ENCODE measurements at places on chromosomes 11 and 22.
A peak's percentile ranks its signal among the peaks of the same experiment; 100 is the strongest.

GRCh38 chr11:78220218-78221157, 31.8 kb downstream of the USP35 start:
- DNase-seq, result no peak

- DNase-seq, result no peak
Measured at GRCh38 chr11:107757661-107758060, 45.8 kb upstream of the SLN start.

DNA sequence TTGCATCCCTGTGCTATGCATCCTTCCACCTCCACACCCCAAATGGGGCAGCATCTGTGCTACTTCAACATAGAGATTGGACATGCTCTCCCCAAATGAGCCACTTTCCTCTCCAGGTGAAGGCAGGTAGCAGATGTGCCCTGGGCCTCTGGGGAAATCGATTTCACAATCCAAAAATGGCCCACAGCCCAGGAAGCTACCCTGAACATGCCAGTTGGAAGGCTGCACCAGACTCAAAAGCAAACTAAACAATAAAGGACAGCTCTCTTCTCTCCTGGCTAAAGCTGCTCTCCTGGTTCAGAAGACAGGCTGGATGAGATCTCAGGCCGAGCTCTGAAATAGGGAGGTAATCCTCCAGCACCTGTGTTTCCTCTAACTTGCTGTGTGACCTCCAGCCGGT, 19.7 kb downstream of the ISX start:
- no peak for DNase-seq

- no peak for DNase-seq
Measured at GRCh38 chr11:47014097-47014496, 77.5 kb downstream of the CSTPP1 start.

DNA sequence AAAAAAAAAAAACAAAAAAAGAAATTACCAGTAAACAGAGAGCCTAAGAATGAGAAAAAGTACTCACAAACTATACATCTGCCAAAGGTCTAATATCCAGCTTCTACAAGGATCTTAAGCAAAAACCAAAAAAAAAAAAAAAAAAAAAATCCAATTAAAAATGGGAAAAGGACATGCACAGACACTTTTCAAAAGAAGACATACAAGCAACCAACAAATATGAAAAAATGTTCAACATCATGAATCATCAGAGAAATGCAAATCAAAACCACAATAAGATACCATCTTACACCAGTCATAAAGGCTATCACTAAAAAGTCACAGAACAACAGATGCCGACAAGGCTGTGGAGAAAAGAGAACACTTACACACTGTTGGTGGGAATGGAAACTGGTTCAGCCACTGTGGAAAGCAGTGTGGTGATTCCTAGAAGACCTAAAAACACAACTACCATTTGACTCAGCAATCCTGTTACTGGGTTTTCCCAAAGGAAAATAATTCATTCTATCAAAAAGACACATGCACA, 18.3 kb downstream of the MS4A6A start:
- no peak for DNase-seq

DNA sequence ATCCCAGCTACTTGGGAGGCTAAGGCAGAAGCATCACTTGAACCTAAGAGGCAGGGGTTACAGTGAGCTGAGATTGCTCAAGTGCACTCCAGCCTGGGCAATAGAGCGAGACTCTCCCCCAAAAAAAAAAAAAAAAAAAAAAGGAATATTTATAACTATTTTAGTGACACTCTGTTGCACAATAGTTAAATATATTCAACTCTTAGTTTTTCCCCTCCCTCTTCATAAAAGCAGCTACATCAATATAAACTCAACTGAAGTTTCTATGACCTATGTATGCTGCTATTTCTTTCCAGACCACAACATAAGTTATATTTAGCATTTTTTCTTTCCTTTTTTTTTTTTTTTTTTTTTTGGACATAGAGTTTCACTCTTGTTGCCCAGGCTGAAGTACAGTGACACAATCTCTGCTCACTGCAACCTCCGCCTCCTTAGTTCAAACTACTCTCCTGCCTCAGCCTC, 19.2 kb downstream of the CELF1 start:
- DNase-seq, result no peak

GRCh38 chr11:26708736-26709456, 13.0 kb downstream of the SLC5A12 start:
- no peak for DNase-seq

- no peak for DNase-seq
Measured at GRCh38 chr22:24305260-24305692, 34.6 kb downstream of the SPECC1L start.

GRCh38 chr11:86180423-86180822, 64.1 kb upstream of the EED start:
- DNase-seq, result no peak

DNA sequence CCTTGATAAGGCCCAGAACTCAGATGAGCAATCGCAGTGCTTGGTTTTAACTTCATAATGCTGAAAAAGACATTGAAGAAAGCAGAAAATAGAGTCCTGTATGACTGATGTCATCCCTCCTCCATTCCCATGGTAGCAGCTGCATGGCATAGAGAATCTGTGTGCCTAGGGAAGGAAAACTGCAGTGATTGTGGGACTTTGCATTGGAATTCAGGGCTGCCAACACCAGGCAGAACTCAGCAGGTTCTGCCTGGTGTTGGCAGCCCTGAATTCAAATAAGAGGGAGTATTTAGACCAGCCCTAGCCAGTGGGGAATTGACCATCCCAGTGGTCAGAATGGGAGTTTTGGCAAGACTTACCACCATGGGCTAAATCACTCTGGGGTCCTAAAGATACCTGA, 1016.0 kb downstream of the FAM181B start:
- DNase-seq, result no peak

- DNase-seq, result no peak
Measured at GRCh38 chr11:119916568-119916967, 187.6 kb upstream of the NECTIN1 start.

DNA sequence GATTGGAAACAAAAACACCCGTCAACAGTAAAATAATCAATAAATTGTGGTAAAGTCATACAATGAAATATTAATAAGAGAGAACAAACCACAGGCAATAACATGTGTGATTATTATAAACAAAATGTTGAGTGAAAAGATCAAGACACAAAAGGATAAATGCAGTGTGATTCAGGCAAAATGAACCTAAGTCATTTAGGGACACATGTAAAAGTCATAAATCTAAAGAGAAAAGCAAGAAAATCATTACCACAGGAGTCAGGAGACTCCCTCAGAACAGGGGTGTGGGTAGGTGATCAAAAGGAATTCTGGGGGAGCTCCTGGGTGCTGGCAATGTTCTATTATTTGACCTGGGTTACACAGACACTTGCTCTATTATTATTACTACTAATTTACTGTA, 47.9 kb upstream of the PPP2R1B start:
- DNase-seq, result no peak

- no peak for DNase-seq
Measured at GRCh38 chr11:76624500-76625379, 45.8 kb downstream of the LRRC32 start.

GRCh38 chr11:20056950-20057943, 103.0 kb downstream of the DBX1 start:
- no peak for DNase-seq

GRCh38 chr11:96388891-96389719, 607 bp downstream of the CCDC82 start:
- DNase-seq, result no peak

DNA sequence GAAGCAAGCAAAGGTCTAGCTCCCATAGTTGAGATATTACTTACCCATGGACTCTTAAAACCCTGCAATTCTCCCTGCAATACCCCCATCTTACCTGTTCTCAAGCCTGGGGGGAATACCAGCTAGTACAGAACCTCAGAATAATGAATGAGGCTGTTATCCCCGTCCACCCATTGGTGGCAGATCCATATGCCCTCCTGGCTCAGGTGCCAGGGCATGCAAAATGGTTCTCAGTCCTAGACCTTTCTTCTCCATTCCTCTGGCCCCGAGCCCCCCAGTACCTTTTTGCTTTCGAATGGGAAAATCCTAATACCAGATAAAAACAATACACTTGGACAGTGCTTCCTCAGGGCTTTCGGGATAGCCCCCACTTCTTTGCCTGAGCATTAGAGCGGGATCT, 86.4 kb downstream of the PIWIL4 start:
- no peak for DNase-seq

GRCh38 chr22:28222052-28222451, 303.0 kb upstream of the PITPNB start:
- no peak for DNase-seq

DNA sequence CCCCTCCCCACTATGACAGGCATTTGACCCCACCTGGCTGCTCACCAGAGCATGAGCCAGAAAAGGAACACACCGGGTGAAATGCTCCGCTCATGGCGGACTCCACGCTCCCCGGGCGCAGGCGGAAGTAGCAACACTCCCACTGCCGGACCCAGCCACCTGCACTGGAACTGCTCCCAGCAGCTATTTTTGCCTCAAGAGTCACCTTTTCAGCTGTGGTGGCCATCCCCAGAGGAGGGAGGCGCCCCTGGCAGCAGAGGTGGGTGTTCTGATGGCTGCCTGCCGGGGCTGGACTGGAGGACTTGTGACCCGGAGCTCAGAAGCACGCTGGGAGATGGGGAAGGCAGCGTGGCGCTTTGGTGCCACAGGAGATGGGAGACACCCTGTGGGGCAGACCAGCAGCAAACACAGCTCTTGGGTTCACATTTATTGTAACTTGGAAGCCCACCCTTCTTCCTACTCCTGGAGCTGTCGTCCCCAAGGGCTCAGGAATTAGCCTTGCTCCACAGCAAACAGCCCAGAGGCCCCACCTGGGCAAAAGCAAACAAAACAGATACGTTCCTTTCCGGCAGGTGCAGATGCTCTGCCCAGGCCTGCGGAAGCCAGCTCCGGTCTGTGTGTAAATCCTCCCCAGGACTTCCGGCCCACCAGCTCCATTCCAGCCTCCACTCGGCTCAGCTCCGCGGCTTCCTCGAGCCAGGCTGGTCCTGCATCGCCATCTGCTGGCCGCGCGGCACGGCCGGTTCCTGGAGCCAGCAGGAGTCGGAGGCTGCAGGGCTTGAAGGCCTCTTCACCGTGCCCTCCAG, 3.7 kb downstream of the RPS19BP1 start:
- DNase-seq, result peak; percentile 94

- DNase-seq, result no peak
Measured at GRCh38 chr22:47299863-47300697, 537.6 kb downstream of the TBC1D22A start.

DNA sequence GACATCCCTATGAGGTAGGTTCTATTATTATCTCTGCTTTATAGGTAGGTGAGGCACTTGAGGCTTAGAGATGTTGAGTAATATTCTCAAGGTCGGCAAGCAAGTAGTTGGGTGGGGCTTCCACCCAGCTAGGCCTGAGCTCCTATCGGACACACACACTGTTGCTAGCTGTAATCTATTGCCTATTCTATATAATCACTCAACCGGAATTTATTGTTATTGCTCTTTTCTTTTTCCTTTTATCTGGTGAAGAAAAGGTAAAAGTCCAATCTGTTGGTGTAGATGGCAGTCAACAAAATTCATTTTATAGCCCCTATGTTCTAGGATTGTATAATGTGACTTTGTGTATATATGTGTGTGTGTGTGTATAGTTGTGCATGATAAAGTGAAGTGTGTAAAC, 3.4 kb downstream of the OR9Q2 start:
- DNase-seq, result no peak

- no peak for DNase-seq
Measured at GRCh38 chr22:37747715-37748100, 50.9 kb downstream of the TRIOBP start.

- DNase-seq, result no peak
Measured at GRCh38 chr11:30635401-30635989, 49.3 kb upstream of the MPPED2 start.

DNA sequence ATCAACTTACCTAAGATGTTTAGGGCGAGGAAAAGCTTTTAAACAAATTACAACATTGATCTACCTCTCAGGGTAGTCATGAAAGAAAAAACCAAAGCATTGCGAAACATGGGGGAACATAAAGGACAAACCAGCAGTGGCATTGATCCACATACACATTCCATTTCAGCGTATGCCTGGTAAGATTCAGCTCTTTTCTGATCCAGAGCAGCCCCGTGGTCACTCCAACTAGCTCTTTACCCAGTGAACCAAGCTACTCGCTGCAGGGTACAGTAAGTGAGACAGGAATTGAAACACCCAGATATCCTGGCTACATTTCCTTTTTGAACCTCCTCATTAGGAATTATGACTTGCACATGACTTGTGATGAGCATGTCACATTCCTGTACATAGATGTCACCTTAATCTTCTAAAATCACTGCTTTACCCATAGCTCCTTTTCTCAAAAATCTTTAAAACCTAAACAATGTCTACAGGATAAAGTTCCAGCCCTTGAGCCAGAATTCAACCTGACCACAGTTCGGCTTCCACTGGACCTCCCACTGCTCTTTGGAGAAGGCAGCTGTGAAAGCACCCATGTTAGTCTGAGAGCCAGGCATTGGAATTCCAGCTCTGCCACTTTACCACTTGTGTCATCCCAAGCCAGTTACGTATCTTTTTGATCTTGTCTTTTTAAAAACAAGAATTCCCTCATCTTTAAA, 42.9 kb upstream of the AKIP1 start:
- DNase-seq, result no peak

- no peak for DNase-seq
Measured at GRCh38 chr11:34185926-34186841, 80.8 kb downstream of the NAT10 start.

GRCh38 chr11:60739114-60739513, 14.6 kb downstream of the MS4A18 start:
- DNase-seq, result no peak

DNA sequence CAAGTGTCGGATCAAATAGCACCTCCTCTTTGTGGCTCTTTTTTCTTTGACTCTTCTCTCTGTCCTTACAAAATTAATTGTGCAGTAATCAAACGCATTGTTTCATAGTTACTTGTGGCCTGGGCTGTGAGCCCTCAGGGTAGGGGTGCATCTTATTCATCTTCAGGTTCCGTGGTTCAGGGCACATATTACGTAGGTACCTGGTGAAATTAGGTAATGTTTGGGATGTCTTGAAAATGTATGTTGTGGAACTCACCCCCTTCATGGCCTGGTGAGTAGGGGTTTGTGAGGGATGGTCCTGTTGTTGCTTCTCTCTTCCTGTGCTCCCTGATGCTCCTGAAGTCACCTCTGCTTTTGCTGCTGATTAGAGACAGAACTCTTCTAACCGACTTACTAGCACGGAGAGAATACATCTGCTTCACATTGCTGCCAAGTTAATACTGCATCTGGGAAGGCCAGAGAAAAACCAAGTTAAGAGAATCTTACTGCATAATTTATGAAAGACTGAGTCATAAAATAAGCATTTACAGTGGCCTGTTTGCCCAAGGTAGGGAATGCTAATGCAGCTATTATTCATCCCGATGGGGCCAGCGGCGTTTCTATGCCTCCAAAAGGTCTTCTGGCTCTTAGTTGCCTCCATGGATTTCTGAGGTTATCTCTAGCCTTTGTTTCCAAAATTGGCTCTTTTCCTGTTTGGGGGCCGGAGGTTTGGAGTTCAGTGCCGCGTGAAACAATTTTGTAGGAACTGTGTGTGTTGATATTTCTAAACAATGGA, 66.9 kb downstream of the TBC1D22A start:
- DNase-seq, result no peak

- DNase-seq, result no peak
Measured at GRCh38 chr11:9396310-9396709, 11.9 kb downstream of the IPO7 start.

All from CD4-positive, alpha-beta T cell treated with Interleukin-17A for 1 hour (primary cell).